ENCODE measurements at places on chromosomes 7 and 10.

GRCh38 chr7:2873686-2874551 is 29.8 kb upstream of the GNA12 start:
- peaks cover 29% of the 10 kb centered on the region for H3K4me1 ChIP-seq
- DNase-seq: no peak
- peak overlapping the region; percentile 88 for H3K27ac ChIP-seq
- H3K4me3 ChIP-seq: no peak overlapping the region
- H3K36me3 ChIP-seq: no peaks in the 10 kb centered on the region
- H3K27me3 ChIP-seq: no peaks in the 10 kb centered on the region

GRCh38 chr7:129952086-129952652 is 591 bp downstream of the UBE2H start:
- no peaks in the 10 kb centered on the region for H3K36me3 ChIP-seq
- H3K4me3 ChIP-seq: no peak overlapping the region
- H3K4me1 ChIP-seq: peaks cover 19% of the 10 kb centered on the region
- no peak overlapping the region for H3K27ac ChIP-seq

GRCh38 chr7:137975768-137976167 is 26.1 kb downstream of the CREB3L2 start:
- no peak overlapping the region for H3K4me3 ChIP-seq
- H3K4me1 ChIP-seq: peaks cover 2% of the 10 kb centered on the region
- H3K27ac ChIP-seq: no peak overlapping the region
- H3K36me3 ChIP-seq: peaks cover 9% of the 10 kb centered on the region

GRCh38 chr7:139936760-139937310 is 107.8 kb downstream of the TBXAS1 start:
- no peaks in the 10 kb centered on the region for H3K36me3 ChIP-seq
- H3K4me1 ChIP-seq: peaks cover 6% of the 10 kb centered on the region
- no peak overlapping the region for H3K4me3 ChIP-seq

- peaks cover 22% of the 10 kb centered on the region for H3K4me1 ChIP-seq
- H3K4me3 ChIP-seq: no peak overlapping the region
- no peak overlapping the region for H3K27ac ChIP-seq
- H3K36me3 ChIP-seq: peaks cover 3% of the 10 kb centered on the region
These were observed 53.0 kb downstream of the TCF7L2 start for GRCh38 chr10:113003052-113003451.

DNA sequence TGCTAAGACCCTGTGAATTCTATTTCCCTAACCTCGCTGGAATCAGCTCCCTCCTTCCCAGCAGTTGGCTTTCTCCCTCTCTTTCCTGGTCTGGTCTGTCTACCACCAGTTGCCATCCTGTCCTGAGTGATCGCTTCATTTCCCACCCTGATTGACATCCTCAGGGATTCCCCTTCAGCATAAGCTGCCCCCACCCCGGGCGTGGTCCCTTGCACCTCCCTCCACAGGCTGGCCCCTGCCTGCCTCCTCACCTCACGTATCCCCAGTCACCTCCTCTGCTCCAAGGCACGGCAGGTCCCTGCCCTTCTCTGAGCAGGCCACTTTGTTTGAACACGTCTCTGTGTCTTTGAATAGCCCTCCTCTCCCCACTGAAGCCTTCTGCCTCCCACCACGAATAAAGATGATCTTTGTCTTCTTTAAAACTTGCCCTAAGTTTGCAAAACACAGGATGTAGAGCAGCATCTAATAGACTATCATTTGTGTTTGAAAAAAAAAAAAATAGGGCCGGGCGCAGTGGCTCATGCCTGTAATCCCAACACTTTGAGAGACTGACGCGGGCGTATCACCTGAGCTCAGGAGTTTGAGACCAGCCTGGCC is 233.5 kb downstream of the CUX1 start:
- H3K36me3 ChIP-seq: peaks cover 26% of the 10 kb centered on the region
- no peaks in the 10 kb centered on the region for H3K27me3 ChIP-seq
- no peak overlapping the region for H3K27ac ChIP-seq
- no peak overlapping the region for H3K4me3 ChIP-seq
- H3K4me1 ChIP-seq: peaks cover 4% of the 10 kb centered on the region

DNA sequence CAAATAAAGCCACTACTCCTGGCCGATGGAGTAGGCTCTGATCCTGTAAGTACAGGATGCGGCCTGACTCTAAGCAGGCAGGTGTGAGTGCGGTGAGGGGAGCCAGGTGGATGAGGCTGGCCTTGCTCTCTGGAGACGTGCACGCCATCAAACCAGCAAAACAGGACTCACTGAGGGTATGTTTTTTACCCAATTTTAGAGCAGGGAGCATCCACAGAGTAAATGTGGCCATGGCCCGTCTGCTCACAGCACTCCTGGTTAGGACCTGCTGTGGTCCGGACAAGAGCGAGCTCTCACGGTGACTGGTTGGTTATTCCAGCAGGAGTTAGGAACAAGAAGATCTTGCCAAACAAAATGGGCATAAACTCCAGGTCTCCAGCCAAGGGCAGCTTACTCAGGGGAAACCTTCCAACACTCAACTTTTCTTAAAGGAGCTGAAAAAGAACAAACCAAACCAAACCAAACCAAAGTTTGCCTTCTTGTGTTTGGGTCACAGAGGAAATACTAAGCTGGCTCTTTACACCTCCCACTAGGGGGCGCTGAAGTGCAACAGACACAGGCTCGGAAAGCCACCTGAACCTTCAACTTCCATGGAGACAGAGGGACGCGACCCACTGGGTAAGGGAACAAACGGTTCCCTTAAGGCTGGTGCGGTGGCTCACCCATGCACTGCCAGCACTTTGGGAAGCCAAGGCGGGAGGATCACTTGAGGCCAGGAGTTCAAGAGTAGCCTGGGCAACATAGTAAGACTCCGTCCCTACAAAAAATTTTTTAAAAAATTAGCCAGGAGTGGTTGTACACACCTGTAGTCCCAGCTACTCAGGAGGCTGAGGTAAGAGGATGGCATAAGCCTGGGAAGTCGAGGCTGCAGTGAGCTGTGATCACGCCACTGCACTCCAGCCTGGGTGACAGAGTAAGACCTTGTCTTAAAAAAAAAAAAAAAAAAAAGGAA is 122.4 kb downstream of the CLEC2L start:
- H3K36me3 ChIP-seq: peaks cover 1% of the 10 kb centered on the region
- peak; percentile 78 for DNase-seq
- no peak overlapping the region for H3K27ac ChIP-seq
- H3K4me3 ChIP-seq: no peak overlapping the region

- no peaks in the 10 kb centered on the region for H3K4me1 ChIP-seq
- DNase-seq: no peak
- no peaks in the 10 kb centered on the region for H3K36me3 ChIP-seq
- no peaks in the 10 kb centered on the region for H3K27me3 ChIP-seq
These were observed 500.8 kb downstream of the AUTS2 start for GRCh38 chr7:70098905-70099672.

GRCh38 chr10:59126261-59126660 is 50.2 kb upstream of the PHYHIPL start:
- H3K36me3 ChIP-seq: no peaks in the 10 kb centered on the region
- H3K4me3 ChIP-seq: no peak overlapping the region
- no peaks in the 10 kb centered on the region for H3K27me3 ChIP-seq
- no peaks in the 10 kb centered on the region for H3K4me1 ChIP-seq
- H3K27ac ChIP-seq: no peak overlapping the region

DNA sequence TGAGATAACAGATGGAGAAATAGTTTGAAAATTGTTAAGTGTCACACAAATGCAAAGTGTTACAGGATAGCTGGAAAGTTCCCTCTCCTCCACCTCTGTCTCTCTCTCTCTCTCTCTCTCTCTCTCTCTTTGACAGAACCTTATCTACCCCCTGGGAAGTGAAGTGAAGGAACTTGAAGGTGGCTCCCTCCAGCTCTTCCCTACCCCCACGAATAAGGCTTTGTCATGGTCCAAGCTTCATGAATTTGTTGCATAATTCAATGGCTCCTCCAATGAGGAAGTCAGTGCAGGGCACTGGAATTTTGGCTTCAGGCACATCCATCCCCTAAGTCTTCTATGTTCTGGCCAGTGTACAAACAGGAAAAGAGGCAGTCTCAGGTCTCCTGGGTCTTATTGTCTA is 66.4 kb downstream of the CDHR3 start:
- DNase-seq: no peak
- H3K27me3 ChIP-seq: no peaks in the 10 kb centered on the region
- H3K36me3 ChIP-seq: no peaks in the 10 kb centered on the region

- no peaks in the 10 kb centered on the region for H3K36me3 ChIP-seq
- H3K4me3 ChIP-seq: no peak overlapping the region
- no peak for DNase-seq
- H3K27me3 ChIP-seq: no peaks in the 10 kb centered on the region
- no peak overlapping the region for H3K27ac ChIP-seq
These were observed 100.9 kb upstream of the TAS2R16 start for GRCh38 chr7:123096434-123096833.

- H3K27ac ChIP-seq: no peak overlapping the region
- H3K4me3 ChIP-seq: no peak overlapping the region
- H3K4me1 ChIP-seq: peaks cover 33% of the 10 kb centered on the region
- H3K36me3 ChIP-seq: peaks cover 3% of the 10 kb centered on the region
- H3K27me3 ChIP-seq: peaks cover 8% of the 10 kb centered on the region
- DNase-seq: no peak
These were observed 23.7 kb downstream of the SPAG6 start for GRCh38 chr10:22368981-22369380.

- no peak overlapping the region for H3K27ac ChIP-seq
- H3K36me3 ChIP-seq: no peaks in the 10 kb centered on the region
- DNase-seq: no peak
- H3K27me3 ChIP-seq: no peaks in the 10 kb centered on the region
These were observed 138.0 kb upstream of the TARP start for GRCh38 chr7:38411404-38411803.
